ENCODE measurements at places on chromosomes 1 and 21.

- DNase-seq, result no peak
These were observed 28.0 kb downstream of the TMEM51 start for GRCh38 chr1:15181564-15181963.

- no peak for DNase-seq
These were observed 101.5 kb upstream of the ADGRL2 start for GRCh38 chr1:81699234-81699633.

- no peak for DNase-seq
These were observed 1.4 kb upstream of the ATP1B1 start for GRCh38 chr1:169105087-169105433.

GRCh38 chr1:37069406-37069805 lies 35.1 kb upstream of the GRIK3 start:
- no peak for DNase-seq

DNA sequence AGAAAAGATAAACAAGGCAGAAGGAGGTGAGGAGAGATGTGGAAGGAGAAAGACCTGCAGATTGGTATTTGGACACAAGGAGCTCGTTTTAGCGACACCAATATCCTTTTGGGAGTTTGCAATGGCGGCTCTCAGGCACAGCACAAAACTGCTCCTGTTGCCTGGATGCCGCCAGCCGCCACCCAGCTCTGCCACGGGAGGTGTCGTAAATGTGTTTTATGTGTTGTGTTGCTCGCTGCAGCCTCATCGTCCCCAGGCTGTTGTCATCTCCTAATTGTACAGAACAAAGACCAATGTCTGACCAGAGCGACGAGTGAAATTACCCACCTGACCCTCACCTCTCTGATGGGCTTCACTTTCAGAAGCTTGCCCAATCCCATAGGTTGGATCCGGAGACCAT lies 96.6 kb upstream of the ZNF281 start:
- DNase-seq, result no peak

GRCh38 chr1:203465948-203466347 lies 9.7 kb upstream of the PRELP start:
- no peak for DNase-seq

DNA sequence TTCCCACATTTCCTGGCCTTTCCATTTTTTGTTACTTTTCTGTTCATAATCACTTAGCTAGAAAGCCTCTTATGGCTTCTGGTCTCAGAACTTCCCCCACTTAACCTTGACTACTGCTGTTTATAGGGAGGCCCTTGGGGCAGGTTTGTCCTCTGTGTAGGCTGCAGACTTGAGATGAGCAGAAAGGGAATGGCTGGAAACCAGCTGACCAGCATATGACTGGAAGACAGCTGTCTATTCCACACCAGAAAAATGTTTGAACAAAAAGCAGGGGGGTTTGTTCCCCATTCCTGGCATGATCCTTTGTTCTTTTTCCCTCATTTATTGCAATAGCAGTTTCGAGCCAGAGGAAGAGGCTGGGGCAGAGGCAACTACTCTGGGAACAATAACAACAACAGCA lies 4.9 kb upstream of the SH3D21 start:
- no peak for DNase-seq

DNA sequence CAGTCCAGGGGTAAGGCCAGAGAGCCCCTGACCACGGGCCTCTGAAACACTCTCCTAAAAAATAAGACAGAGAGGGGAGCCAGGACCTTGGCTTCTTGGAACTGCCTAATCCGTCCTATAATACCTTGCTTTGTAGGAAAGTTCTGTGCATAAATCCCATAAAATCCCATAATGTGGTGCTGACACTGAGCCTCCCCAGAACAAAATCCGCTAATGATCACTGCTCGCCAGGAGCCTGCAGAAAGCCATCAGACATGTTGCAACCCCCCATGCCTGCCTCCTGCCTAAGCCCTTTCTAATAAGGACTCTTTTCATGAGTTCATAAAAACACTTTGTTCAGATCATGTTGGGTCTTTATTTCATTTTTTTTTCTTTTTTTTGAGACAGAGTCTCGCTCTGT lies 9.3 kb upstream of the DHRS3 start:
- DNase-seq, result no peak

GRCh38 chr1:118317842-118318614 lies 133.0 kb upstream of the SPAG17 start:
- DNase-seq, result no peak

- DNase-seq, result no peak
These were observed 171.5 kb upstream of the IRF2BP2 start for GRCh38 chr1:234781241-234782065.

DNA sequence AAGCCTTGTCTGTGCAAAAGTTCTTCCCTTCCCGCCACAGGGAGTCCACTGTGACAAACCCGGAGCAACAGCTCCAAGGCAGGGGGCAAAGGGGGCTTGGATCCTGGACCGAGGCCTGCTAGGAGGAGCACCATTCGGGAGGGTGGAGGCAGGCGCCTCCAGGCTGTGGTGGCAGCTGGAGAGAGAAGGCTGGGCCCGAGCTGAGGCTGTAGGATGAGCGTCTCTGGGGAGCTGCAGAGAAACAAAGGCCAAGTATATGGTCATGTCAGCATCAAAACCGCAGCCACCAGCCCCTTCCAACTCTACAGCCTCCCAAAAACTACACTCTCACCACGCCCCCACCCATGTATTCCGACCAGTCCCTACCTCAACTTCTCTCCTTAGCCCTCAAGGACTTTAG lies 579 bp downstream of the SH3BP5L start:
- no peak for DNase-seq

DNA sequence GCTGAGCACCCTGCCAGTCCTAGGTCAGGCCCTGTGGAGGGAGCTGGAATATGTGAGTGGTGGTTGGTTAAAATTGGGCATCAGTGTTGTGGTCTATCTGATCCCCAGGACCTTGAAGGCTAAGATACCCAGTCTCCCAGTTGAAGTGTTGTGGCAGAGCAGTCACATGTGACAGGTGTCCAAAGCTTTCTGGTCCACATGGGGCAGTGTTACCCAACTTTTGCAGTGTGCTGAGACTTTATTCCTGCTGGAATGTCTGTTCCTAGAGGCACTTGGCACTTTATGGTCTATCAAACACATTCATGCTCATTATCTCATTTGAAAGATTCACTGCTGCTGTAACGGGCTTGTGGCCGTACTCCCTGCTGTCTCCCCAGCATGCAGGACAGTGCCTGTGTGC lies 21.0 kb upstream of the LORICRIN start:
- DNase-seq, result no peak

- no peak for DNase-seq
These were observed at the start of gene FAM43B for GRCh38 chr1:20551945-20552727. Gene FAM43B, plus strand, starts transcription at chr1:20552573. Its CDS starts 401 bp downstream, at chr1:20552974.

DNA sequence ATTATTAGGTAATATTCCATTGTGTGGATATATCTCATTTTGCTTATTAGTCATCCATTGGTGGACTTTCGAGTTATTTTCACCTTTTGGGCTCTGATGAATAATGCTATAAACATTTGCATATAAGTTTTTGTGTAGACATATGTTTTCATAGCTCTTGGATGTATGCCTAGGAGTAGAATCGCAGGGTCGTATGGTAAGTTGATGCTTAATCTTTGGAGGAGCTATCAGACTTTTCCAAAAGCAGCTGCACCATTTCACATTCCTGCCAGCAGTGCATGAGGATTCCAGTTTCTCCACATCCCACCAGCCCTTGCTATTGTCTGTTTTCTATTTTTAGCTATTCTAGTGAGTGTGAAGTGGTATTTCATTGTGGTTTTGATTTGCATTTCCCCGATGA lies 120.3 kb upstream of the TMEM51 start:
- DNase-seq, result no peak

GRCh38 chr21:32476661-32477423 lies 64.3 kb downstream of the EVA1C start:
- no peak for DNase-seq

- no peak for DNase-seq
These were observed 18.3 kb upstream of the ARID1A start for GRCh38 chr1:26677306-26678115.

GRCh38 chr1:110672001-110672752 lies 2.6 kb downstream of the KCNA3 start:
- DNase-seq, result no peak

DNA sequence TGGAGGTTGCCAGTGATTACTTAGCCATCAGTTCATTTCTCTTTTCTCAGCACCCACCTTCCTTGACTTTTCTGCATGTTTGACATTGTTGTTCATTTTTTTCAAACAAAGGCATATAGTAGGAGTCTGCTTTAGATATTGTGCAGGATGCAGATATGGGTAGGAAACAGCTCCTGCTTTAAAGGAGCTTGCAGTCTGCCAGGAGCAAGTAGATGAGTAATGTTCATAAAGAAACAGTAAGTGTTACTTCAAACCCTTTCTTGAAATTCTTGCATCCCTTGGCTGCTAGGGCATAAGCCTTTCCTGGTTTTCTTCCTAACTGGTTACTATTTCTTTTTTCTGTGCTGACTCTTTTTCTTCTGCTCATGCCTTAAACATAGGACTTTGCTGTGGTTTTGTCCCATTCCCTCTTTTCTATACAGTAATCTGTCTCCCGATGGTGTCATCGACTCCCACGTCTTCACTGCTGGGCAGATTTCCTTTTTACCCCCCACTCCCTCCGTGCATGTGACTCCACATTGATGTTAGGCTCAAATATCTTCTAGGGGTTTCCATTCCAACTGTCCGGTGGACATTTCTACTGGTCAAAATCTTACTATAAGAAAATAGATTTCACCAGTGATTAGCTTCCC lies 20.4 kb downstream of the PTGFRN start:
- DNase-seq, result no peak

- DNase-seq, result no peak
These were observed 19.5 kb downstream of the PAFAH2 start for GRCh38 chr1:25978403-25978802.

GRCh38 chr1:113930499-113931161 lies 1.5 kb downstream of the HIPK1 start:
- peak; percentile 58 for DNase-seq

- no peak for DNase-seq
These were observed 251.3 kb upstream of the FMN2 start for GRCh38 chr1:239840336-239840735.

GRCh38 chr21:33051925-33052324 lies 18.0 kb upstream of the OLIG1 start:
- no peak for DNase-seq

- DNase-seq, result no peak
These were observed 924 bp upstream of the DDOST start for GRCh38 chr1:20662110-20662475.

DNA sequence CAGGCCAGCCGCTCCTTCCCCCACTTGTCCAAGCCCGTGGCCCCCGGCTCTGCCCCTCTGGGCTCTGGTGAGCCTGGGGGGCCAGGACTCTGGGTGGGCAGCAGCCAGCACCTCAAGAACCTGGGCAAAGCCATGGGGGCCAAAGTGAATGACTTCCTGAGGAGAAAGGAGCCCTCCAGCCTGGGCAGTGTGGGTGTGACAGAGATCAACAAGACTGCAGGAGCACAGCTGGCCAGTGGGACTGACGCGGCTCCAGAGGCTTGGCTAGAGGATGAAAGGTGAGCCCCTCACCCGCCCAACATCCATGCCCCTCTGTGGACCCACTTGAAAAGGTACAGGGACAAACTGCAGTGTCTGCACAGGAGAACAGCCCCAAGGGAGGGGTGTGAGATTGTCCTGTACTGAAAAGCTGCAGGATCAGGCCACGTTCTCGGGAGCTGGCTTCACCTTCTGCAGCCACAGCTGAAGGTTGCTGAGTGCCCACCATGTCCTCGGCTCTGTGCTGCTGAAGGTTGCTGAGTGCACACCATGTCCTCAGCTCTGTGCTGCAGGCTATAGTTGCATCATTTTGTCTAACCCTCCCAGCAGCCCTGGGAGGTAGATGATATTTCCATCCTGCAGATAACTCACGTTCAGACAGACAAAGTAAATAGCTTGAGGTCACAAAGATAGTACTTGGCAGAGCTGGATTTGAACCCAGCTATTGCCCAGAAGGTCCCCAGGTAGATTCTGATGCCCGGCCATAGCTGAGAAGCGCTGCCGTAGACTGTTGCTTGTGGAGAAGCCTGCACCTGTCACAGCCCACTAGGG lies 618 bp downstream of the C1orf226 start:
- no peak for DNase-seq

GRCh38 chr1:205858141-205858961 lies 8.4 kb upstream of the PM20D1 start:
- no peak for DNase-seq

GRCh38 chr1:48229317-48229716 lies 6.8 kb downstream of the SLC5A9 start:
- no peak for DNase-seq

- DNase-seq, result no peak
These were observed 39.7 kb downstream of the LACTBL1 start for GRCh38 chr1:22932803-22933470.

- no peak for DNase-seq
These were observed 137.8 kb downstream of the LMX1A start for GRCh38 chr1:165218731-165219130.
